ENCODE measurements at places on chromosomes 5 and 9. TPM values are rescaled to one million over a fixed set of nuclear protein-coding genes. Genes with fewer than 3 reads are reported as not detected.

AHRR gene
- total RNA-seq: 6.8 TPM

PCDHA1 gene
- total RNA-seq: not detected

ADAMTS6 gene
- 77.3 TPM for total RNA-seq

AGTPBP1 gene
- 37.4 TPM for total RNA-seq

SSBP2 gene
- 10.7 TPM for total RNA-seq

JAKMIP2 gene
- total RNA-seq: not detected

BTNL9 gene
- not detected for total RNA-seq

C5orf52 gene
- total RNA-seq: not detected

ZBED3 gene
- 4.7 TPM for total RNA-seq

LCN12 gene
- total RNA-seq: not detected

NUTM2F gene
- total RNA-seq: not detected

GLRA1 gene
- total RNA-seq: not detected

JMY gene
- total RNA-seq: 14.9 TPM

NR3C1 gene
- 41.4 TPM for total RNA-seq

ELAVL2 gene
- total RNA-seq: 2.2 TPM

CAVIN4 gene
- 1.9 TPM for total RNA-seq

ISOC1 gene
- 24.8 TPM for total RNA-seq

ZNF474 gene
- total RNA-seq: 0.22 TPM

OLFM1 gene
- 0.43 TPM for total RNA-seq

SVEP1 gene
- total RNA-seq: 0.14 TPM

SHOC1 gene
- total RNA-seq: not detected

DIAPH1 gene
- 62.2 TPM for total RNA-seq

CDKN2A gene
- 3.9 TPM for total RNA-seq

DAB2 gene
- 186 TPM for total RNA-seq

KLHL9 gene
- 46.5 TPM for total RNA-seq

CYSRT1 gene
- 0.29 TPM for total RNA-seq

FGD3 gene
- total RNA-seq: not detected

CDHR2 gene
- not detected for total RNA-seq

COL23A1 gene
- total RNA-seq: not detected

FOXE1 gene
- not detected for total RNA-seq

All from thoracic aorta endothelial cell (primary cell).